ENCODE measurements at places on chromosomes 5 and 9.

- DNase-seq: no peak
Observed at GRCh38 chr9:5871785-5872184, 18.9 kb upstream of the MLANA start.

GRCh38 chr5:157547941-157548512 is 27.5 kb downstream of the ADAM19 start:
- no peak for DNase-seq

DNA sequence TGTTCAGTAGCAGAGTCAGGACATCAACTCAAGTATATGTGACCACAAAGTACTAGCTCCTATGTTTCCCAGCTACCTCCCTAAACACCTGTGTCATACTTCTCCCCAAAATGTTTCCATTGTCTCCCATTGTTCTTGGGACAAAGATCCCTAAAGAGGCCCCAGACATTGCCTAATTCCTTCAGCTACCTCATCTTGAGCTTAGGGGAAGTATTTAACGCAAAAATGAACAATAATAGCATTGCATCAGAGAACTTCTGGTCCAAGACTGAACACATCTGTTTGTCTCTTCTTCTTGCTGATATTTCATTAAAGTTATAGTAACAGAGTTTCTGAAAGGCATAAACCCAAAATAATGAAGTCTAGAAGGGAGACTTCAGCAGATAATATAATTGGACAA is 430.8 kb downstream of the MTRR start:
- no peak for DNase-seq

DNA sequence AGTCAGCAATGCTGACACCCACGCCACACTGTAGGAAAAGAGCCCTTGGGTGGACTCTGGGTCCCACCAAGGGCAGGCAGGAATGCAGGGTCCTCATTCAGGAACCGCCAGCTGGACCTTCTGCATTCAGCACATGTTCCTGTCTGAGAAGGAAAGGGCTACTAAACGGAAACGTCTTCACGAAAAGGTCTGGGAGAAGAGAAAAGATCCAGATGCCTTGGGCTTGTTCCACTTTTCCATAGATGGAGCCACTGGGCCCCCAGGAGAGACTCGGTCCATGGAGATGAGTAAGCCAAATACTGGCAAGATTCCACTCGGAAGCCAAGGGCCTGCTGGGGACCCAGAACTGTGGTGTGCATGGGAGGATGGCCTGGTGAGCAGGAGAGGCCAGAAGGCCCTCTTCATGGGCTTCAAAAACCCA is 38.4 kb downstream of the LHFPL2 start:
- no peak for DNase-seq

DNA sequence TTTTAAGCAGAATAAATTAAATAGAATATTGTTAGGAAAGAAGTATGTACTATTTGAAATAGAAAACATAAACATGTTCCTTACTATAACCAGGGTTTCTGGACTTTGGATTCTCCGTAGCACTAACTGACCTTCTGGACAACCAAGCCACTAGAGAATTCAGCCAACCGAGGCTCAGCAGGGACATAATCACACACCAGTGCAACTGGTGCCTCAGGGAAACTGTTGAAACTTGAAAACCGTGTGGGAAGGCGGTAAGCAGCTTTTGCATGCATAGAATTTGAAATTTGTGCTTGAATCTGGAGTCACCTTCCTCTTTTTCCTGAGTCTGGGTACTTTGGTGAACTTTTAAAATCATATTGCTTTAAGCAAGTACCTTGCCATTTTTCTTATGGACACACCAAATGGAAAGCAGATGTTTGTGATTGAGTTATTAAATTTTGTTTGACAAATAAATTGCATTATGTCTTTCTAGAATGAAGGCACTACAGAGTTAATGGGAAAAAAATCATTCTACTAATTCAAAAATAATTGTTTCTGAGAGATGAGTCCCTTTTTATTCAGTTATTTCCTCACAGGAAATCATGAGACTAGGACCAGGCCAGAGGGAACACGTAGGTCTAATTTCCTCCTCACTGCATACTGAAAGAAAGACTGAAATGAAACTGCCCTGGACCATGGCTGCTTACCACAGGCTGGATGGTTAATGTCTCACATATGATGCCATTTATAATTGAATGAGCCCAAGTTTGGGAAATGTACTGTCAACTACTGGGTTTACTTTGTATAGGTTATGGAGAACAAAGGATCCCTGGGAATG is 20.6 kb upstream of the SCAMP1 start:
- no peak for DNase-seq

GRCh38 chr5:97929383-97929782 is 746.3 kb upstream of the RIOK2 start:
- peak; percentile 16 for DNase-seq

Data from RKO (cell line).